LNCaP clone FGC (cell line): ENCODE measurements at places on chromosomes 4 and X.

DNA sequence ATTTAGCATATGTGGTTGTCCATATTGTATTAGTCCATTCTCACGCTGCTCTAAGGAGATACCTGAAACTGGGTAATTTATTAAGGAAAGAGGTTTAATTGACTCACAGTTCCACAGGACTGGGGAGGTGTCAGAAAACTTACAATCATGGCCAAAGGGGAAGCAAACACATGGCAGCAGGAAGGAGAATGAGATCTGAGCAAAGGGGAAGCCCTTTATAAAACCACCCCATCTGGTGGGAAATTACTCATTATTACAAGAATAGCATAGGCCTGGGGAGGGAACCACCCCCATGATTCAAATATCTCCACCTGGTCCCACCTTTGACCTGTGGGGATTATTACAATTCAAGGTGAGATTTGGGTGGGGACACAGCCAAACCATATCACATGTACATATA lies 122.6 kb upstream of the ANK2 start:
- no peak for DNase-seq

GRCh38 chr4:38490753-38491446 lies 173.1 kb upstream of the KLF3 start:
- no peak for DNase-seq

DNA sequence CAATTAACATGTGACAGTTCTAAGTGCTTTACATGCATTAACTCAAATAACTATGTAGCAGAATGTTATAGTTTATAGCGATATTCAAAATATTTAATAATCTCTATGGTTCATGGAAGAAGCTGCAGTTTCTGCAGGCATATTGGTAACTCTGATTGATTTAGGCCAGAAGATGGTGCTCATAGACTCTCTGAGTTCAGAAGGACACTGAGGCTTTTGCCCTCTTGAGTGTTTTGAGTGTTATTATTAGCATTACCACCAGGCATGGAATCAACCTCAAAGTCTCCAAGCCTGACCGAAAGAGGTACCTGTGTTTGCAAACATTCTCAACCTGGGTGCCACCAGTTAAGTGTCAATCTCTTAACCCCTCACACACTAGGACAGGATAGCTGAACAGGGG lies 792.3 kb upstream of the PCDH7 start:
- DNase-seq, result no peak

GRCh38 chrX:130082244-130083106 lies 27.8 kb downstream of the ELF4 start:
- DNase-seq, result no peak

- DNase-seq, result no peak
Measured at GRCh38 chr4:176546975-176547374, 227.2 kb downstream of the SPCS3 start.

DNA sequence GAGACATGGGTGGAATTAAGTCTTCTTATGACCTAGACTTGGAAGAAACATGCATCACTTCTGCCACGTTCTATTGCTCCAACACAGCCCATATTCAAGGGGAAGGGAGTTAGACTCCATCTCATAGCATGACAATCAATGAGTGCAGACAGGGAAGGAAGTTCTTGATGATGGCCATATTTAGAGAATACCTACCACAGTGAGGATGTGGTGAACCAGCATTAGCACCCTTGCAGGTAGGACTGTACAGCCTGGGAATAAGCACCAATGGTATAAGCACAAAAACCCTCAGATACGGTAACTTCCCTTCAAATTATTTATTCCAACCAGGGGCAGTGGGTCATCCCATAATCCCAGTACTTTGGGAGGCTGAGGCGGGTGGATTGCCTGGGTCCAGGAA lies 29.8 kb downstream of the PAGE2 start:
- no peak for DNase-seq

GRCh38 chrX:41145920-41146608 lies 60.8 kb downstream of the USP9X start:
- DNase-seq, result no peak

- no peak for DNase-seq
Measured at GRCh38 chr4:176090115-176090514, 24.5 kb downstream of the WDR17 start.

GRCh38 chrX:70087857-70088630 lies 25.8 kb downstream of the OTUD6A start:
- DNase-seq, result peak; percentile 65
